ENCODE measurements at places on chromosomes 4 and X.

DNA sequence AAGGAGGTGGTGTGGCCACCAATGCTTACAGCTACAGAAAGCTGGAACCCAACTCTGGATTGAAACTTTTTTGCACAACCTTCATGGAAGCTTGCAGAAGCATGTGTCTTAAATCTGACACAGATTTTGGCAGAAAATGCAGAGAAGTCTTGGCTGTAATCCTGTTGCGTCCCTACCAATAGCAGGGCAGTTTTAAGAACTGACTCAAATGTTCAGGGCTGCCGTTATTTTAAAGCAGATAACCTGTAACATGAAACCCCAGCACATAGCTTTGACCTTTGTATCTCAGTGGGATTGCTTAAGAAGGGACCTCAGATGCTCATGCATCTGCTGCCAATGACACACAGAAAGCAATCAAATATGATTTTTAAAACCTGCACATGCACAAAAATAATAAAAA, at the start of gene VEGFD:
VEGFD (minus strand) TSS at position 110 of the 400 bp plus-strand sequence. CDS start 467 bp downstream, outside the sequence.
- DNase-seq = no peak

GRCh38 chrX:17601441-17602200, 135.7 kb upstream of the SCML1 start:
- DNase-seq = no peak

DNA sequence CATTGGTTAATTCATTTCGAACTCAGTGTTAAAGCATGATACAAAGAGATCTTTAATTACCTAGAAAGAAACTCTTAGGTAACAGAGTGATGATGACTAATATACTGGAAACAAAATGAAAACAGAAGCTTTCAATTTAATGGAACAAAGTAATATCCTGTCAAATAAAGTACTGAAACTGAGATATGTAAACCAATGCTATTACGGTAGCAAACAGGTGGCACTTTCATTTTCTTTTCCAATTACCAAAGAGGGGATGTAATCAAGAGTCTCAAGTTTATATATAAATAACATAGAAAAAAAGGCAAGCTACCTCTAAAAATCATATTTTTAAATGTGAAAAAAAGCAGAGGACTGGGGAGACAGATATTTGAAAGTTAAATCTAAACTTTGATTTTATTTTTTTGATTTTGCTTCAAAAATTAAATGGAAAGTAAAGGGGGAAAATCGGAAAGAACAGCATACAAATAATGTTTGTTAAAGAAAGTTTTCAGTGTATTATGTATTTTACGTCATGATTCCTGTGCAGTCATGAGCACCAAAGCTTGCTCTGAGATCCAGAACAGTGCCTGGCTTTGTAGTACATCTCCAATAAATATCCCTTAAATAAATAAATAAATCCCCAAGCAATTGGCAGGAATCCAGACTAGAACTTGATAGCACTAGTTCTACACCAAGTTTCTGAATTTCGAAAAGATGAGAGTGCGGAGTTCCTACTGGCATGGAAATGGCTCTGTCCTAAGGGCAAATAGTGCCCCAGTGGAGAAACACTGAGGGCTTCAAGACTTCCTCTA, 25.0 kb upstream of the RAPGEF2 start:
- no peak for DNase-seq

DNA sequence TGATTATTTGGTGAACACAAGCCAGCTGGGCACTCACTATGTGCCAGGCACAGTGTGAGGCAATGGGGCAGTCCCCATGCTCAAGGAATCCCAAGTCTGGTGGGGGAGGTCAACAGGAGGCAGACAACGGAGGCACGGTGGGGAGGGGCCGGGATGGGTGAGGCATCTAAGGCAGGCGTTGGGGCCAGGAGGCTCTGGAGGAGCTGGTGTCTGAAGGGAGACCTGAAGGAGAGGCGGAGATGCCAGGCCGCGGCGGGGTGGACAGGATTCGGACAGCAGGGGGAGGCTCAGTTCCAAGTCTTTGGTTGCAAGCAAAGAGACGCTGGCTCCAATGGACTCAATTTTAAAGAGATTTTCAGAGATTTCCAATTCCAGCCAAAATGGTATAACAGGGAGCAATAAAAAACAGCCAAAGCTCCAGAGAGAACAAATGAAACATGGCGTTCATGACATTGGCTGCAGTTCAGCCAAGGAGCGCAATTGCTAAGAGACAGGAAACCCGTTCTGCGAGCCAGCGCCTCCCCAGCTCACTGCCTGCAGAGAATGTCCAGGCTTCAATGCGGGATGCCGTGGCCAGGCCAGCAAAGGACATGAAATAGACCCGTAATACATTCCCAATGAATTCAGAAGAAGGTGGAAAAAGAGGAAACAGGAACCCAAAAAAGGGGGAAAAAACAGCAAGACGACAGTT, 105.2 kb upstream of the LRPAP1 start:
- DNase-seq = no peak

DNA sequence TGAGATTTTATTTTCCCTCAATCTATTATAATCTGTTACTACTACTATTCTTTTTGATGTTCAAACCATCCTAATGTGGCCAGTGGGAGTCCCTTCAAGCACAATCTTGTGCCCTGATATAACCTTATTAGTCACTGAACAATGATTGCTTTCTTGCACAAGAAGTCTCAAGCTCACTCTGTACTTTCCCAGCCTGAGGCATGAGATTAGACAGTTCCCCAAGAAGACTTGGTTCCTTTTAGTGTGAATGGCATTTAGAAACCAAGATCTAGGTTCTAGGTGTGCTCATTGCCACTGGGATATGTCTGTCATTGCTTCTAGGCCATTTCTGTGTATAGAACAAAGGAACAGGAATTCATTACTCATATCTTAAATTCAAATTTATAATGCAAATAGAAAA, 28.0 kb upstream of the RBM41 start:
- DNase-seq = no peak

GRCh38 chr4:94548571-94548970, 96.8 kb downstream of the PDLIM5 start:
- no peak for DNase-seq

GRCh38 chrX:13764281-13764680, 29.7 kb downstream of the OFD1 start:
- peak; percentile 9 for DNase-seq

- no peak for DNase-seq
These were observed 58.6 kb downstream of the SMAD1 start for GRCh38 chr4:145540235-145540634.
